Aortic smooth muscle cell (primary cell): ENCODE measurements at places on chromosomes 13 and 19. TPM values are rescaled to one million over a fixed set of nuclear protein-coding genes. Genes with fewer than 3 reads are reported as not detected.

PNMA8B gene
- total RNA-seq, result 1.5 and 2.1 TPM in 2 replicates

GARIN5A gene
- total RNA-seq, result 0.26 TPM in 1 of 2 replicates, not detected in the other

ZNF260 gene
- total RNA-seq, result 7.9 and 10.0 TPM in 2 replicates

MYH14 gene
- total RNA-seq, result not detected in 2 replicates

ZFR2 gene
- not detected in 2 replicates for total RNA-seq

PRR19 gene
- 0.13 and 0.25 TPM in 2 replicates for total RNA-seq

FLT3 gene
- total RNA-seq, result not detected in 2 replicates

ZNF83 gene
- 68.5 and 70.8 TPM in 2 replicates for total RNA-seq
